ENCODE measurements at places on chromosomes 5 and 9.
A peak's percentile ranks its signal among the peaks of the same experiment; 100 is the strongest.

- no peak for DNase-seq
Observed at GRCh38 chr5:178176791-178177190, 10.4 kb downstream of the GMCL2 start.

DNA sequence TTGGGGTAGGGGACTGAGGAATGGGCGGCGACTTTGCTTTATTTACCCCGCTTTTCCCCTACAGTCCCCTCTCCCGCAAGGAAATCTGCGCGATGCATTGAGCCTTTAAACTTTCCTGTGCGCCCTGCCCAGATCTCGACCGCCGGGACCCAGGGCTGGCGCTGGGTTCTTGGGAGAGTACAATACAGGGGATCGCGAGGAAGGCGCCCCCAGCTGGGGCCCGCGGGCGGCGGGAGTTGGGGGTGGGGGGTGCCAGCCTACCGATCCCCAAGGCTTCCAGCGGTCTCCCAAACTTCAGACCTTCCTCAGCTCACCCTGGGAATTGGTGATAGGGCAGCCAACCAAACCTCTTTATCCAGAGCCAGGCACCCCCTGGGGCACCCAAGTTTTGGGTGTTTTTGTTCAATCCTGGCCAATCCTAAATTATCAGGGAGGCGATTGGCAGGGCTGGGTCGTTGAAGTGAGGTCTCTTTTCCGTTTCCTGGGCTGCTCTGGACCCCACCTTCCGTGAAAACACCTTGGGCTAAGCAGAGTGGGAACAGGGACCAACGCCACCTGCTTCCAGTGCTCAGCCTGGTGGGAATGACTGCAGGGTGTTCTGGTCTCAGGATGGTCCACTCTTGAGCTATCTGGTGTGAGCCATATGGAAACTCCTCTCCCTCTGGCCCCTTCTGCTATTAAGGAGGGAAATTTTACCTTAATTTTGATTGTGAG, 51.4 kb upstream of the DAB2IP start:
- no peak for DNase-seq

- DNase-seq, result no peak
Observed at GRCh38 chr9:82152181-82152580, 163.6 kb downstream of the SPATA31D1 start.

DNA sequence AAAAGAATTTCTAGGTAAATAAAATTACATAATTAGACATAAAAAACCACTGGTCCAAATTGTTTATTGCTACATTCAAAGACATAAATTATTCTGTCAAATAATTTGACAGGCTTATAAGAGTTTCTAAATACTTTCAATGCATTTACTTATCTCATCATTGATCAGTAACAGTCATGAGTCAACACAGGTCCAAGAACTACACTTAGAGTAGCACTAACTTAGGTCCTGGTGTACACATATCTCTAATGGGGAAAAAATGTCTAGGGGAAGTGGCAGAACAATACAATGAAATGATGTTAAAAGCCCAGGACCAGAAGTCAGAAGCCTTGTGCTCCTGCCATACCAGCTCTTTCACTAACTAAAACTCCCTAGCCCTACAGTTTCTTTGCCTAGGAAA, 96.5 kb upstream of the SLCO6A1 start:
- no peak for DNase-seq

DNA sequence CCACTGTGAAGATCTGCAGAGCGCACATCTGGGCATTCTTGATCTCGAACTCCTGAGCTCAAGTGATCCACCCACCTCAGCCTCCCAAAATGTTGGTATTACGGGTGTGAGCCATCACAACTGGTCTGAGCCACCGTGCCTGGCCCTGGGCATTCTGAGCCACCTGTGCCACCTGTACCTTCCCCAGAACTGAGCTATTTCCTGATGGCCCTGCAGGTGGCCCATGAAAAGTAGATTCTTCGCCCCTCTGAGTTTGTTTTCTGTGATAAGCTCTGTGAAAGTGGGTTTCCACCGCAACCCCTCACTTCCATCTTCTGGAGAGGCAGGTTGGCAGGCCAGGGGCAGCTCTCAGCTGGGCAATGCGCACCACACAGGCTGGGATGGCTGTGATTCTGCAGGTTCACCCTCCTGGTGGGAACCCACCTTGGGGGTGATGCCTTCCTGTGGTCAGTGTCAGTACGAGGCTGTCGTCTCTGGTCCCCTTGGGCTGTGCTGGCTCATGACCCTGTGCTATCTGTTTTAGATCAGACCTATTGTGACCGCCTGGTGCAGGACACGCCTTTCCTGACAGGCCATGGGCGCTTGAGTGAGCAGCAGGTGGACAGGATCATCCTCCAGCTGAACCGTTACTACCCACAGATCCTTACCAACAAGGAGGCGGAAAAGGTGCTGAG, 11.3 kb downstream of the CARD19 start:
- DNase-seq, result no peak

GRCh38 chr5:95175106-95175505, 109.8 kb downstream of the MCTP1 start:
- no peak for DNase-seq

DNA sequence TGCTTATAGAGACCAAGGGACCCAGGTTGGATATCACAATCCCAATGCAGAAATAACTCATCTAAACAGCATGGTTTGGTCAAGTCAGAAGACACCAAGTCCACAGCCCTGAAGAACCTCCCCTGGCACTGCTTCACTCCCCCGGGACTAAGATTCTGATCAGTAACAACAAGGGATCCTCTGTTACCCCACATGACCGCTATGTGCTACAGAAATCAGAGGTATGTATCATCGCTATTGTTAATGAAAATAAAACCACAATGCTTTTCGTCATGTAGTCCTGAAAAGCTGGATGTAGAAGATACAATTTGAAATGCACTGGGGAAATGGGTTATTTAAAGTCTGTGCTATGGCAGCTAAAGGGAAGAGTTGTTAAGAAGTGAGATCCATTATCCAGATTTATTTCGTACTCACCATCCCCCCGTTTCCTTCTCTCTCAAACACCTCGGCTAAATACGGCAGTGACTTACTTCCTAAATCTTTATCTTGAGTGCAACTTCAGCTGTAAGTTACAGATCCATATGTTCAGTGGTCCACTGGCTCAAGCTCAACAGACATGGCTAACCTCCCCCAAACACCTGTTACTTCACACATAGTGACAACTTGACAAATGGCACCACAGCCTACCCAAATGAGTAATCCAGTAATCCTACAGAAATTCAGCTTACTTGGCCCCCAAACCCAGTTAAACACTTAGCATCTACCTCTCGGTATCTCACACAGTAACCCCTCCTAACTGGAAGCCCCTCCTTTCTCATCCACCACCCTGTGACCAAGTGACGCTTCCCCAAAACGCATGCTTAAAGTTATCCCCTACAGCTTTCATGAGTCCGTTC, 129.2 kb downstream of the MYO10 start:
- no peak for DNase-seq

DNA sequence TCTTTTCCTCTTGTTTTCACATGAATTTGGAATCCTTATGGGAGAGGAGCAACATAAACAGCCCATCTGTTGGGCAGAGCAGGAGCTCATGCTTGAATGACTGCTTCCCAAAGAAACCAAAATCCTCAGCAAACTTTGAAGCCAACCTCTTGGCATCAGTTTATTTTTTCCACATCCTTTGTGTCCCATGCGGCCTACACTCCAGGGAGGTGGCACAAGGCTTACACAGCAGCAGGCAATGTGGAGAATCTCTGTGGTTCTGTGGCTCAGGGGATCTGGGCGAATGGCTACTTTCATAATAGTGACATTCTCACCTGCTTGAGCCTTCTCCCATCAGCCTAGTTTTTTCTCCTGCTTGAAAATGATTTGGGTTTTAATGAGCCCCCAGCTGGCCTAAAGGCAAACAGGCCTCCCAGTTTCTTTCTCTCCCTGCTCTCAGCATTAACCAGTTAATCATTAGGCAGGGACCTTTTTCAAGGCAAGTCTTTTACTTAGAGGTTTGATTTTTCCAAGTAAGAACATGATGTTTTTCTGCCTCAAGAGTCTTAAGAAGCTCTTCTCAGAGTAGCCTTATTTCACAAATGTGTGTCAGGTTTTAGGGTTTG, 370.3 kb downstream of the ARHGEF28 start:
- DNase-seq, result no peak

DNA sequence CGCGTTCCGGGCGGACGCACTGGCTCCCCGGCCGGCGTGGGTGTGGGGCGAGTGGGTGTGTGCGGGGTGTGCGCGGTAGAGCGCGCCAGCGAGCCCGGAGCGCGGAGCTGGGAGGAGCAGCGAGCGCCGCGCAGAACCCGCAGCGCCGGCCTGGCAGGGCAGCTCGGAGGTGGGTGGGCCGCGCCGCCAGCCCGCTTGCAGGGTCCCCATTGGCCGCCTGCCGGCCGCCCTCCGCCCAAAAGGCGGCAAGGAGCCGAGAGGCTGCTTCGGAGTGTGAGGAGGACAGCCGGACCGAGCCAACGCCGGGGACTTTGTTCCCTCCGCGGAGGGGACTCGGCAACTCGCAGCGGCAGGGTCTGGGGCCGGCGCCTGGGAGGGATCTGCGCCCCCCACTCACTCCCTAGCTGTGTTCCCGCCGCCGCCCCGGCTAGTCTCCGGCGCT, at the start of gene DAPK1:
Gene DAPK1 (plus strand): TSS at position 264 of the 442 bp plus-strand sequence. CDS start 1,211 bp downstream, outside the sequence.
- DNase-seq, result no peak

- no peak for DNase-seq
Observed at GRCh38 chr9:97479496-97480159, 21.8 kb upstream of the TMOD1 start.

DNA sequence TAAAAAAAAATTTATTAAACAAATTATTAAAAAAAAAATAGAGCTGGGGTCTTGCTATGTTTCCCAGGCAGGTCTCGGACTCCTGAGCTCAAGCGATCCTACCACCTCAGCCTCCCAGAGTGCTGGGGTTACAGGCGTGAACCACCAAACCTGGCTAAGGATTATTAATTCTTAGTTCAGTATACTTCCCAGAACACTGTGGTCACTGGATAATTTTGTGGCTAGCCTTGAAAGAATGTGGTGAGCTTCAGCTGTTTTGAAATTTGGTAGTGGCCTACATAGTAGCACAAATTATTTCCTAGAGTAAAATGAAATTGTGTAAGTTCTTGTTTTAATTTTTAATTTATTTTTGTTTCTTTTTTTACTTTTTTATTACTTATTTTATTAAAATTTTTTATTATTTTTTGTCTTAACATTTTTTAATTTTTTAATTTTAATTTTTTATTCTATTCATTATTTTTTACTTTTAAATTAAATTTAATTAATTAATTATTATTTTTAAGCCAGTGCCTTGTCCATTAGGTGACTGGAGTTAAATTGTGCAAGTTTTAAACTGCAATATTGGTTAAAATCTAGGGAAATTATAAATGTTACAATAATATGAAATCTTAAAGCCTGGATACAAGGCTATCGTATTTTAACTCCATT, 23.0 kb downstream of the ARRDC3 start:
- no peak for DNase-seq

- no peak for DNase-seq
Observed at GRCh38 chr5:169116961-169117461, 183.9 kb downstream of the SLIT3 start.

- DNase-seq, result no peak
Observed at GRCh38 chr5:75756211-75756610, 39.0 kb upstream of the POC5 start.

DNA sequence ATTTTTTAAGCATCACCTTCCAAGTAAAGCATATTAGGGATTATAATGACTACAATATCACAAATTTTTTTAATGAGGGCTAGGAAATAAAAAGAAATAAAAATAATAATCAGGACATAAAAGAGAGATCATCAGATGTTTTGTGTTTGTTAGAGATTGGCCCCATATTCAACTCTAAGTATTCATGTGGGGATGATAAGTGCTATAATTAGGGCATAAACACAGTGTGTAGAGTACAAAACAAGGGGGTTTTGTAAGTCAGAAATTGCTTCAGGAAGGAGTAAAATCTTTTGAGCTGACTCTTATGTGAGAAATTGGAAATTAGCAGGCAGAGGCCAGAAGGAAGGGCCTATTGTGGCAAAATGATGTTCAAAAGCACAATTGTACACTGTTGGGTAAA, 127.3 kb downstream of the STARD4 start:
- no peak for DNase-seq

GRCh38 chr9:120490888-120491595, 88.9 kb downstream of the CDK5RAP2 start:
- DNase-seq, result no peak

GRCh38 chr9:4558371-4558998, 68.2 kb downstream of the SLC1A1 start:
- no peak for DNase-seq

DNA sequence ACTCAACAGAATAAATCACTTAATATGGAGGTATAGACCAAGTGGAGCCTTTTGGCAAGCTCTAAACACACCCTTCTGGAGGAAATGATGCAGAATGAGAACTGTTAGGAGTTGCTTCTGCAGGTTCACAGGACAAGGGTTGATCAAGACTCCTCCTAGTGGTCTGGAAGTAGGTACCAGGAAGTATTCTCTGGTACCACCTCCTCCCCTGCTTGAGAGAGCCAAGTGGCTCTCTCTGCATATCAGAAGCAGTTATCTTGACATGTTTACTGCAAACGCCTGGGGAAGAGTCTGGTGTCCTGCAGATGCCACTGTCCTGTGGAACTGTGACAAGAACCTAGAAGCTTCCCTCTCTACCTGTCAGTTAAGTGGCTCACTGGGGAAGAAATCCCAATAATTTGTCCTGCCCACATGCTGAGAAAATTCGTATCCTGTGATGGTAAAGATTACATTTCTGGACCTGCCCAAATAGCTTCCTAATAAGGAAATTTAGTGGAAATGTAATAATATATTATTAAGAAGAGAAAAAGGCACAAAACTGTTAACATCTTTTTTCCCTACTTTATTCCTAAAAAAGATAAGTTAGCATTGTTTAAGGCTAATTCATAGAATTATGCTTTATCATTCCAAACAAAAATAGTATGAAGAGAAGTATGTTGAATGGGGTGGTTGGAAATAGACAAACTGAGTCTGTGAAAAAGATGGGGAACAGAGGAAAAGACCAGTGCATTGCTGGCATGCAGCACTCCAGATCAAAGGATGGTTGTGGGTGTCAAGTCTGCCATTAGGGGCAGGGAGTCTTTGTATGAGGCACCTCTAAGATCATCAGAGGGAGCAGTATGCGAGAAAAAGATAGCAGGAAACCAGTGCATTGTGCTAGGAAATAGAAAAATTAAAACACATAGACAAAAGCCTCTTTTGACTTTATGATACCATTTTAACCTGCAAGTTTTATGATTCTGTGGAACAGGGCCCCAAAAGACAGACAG, 118.8 kb downstream of the CDC42SE2 start:
- peak; percentile 62 for DNase-seq

DNA sequence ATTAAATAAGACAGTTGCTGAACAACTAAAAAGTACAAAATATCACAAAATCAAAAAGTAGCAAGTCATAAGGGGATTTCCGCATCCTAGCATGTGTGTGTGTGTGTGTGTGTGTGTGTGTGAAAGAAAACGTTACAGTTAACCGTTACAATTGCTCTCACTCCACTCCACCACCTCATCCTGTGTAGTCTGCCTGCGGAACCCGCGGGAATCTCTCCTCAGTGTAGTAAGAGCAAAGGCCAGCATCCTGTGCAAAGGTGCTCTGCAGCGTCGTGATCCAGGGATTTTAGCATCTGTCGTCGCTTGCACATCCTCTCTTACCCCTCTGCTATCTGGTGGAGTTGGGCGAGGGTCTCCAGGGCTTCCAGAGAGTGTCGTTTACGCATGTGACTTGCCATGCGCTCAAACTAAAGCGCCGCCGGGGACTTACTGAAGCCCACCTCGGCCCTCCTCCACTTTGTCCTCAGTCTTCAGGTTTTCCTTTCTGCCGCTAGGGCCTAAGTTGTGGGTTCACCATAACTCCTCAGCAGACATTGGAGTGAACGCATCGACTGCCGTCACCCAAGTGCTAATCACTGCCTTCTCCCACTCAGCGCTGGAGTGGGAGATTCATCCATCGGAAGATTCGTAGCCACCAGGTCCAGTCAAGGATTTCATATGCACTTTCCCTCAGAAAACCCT, 3.9 kb downstream of the CDKN2B start:
- DNase-seq, result no peak

All from CMK (cell line).